NCI-H524 treated with DMSO at 0.1 percent for 48 hours (cell line): ENCODE measurements at places on chromosomes 12 and 14.
A peak's percentile ranks its signal among the peaks of the same experiment; 100 is the strongest.

DNA sequence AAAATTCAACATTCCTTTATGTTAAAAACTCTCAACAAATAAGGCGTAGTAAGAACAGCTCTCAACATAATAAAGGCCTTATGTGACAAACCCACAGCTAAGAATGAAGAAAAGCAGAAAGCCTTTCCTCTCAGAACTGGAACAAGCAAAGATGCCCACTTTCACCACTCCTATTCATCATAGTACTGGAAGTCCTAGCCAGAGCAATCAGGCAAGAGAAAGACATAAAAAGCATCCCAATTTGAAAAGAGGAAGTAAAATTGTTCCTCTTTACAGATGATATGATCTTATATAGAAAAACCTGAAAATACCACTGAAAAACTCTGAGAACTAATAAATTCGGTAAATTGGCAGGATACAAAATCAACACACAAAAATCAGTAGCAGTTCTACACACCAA, 52.1 kb downstream of the STON2 start:
- no peak for DNase-seq

GRCh38 chr12:123712780-123713319, 697 bp downstream of the ATP6V0A2 start:
- no peak for DNase-seq

- no peak for DNase-seq
Observed at GRCh38 chr12:107322063-107322462, 228.7 kb upstream of the CRY1 start.

- DNase-seq: no peak
Observed at GRCh38 chr12:68904351-68904962, 28.5 kb downstream of the CPM start.

DNA sequence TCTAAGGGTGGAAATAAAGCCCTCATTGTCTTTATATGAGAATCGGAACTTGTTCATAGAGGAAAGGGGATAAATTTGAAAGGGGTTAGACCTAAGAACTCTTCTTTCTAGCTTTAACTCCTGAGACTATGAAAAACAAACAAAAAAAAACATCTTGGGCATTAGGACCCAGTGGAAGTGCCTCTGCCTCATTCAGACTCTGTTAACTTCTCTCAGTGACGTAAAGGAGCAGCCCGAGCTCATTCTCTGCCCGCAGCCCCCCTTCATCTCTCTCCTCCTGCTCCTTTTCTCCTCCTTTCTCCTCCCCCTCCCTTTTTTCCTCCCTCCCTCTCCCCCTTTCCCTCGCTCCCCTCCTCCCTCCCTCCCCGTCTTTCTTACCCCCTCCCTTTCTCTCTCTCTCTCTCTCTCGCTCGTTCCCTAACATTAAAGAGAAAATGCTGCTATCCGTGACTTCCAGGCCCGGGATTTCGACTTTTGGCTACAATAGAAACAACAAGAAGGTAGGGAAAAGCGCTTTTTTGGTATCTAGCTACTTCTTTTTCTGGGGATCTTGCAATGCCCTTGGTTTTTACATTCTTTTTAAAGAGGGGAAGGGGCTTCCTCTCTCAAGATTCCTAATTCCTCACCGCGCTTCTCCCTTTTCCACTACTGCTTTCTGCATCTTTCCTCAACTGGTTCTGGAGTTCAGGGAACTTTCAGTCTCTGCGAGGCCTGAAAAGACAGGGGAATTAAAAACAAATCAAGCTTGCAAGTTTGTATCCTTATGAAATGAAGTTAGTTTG, at the start of gene RBMS2:
TSS of gene RBMS2 (plus strand) at position 231 of the 782 bp plus-strand sequence. CDS start at position 435, 204 bp downstream.
- peak; percentile 30 for DNase-seq

- no peak for DNase-seq
Observed at GRCh38 chr12:98743362-98743953, 98.4 kb downstream of the APAF1 start.

GRCh38 chr14:99270458-99271220, 1.4 kb downstream of the BCL11B start:
- DNase-seq: no peak

DNA sequence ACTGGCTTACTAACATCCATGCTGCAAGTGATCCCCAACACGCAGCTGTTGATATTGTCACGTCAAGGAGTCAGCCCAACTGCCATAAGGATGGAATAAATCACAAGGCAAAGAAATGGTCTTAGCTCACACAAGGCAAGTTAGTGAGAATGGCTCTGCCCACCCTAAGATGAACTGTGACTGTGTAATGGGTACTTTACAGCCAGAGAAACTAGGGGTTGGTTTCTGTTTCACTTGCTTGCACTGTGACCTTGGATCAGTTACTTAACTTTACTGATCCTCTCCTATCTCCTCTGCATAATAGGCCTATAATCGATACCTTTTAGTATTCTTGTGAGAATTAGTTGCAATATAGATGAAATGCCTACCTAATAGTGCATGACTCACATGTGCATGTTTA, 52.2 kb upstream of the ANO2 start:
- no peak for DNase-seq

- no peak for DNase-seq
Observed at GRCh38 chr12:11771356-11771755, 121.9 kb downstream of the ETV6 start.

DNA sequence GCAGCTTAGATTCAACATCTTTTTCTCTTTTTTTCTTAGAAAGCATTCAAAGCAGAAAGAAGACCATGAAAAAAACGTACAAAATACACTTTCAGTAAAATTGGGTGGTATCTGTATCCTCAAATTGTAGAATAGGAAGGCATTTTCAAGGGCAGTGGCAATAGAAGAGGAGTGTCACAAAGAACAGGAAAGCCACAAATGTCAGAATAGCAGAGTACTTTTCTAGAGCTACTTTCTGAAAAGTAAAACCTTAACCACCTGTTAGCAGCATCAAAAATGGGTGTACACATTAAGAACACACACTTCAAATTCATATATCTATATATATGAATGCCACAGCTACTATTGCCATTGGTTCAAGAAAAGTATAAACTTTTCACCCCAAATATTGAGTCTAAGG, 412.1 kb upstream of the DCN start:
- no peak for DNase-seq

DNA sequence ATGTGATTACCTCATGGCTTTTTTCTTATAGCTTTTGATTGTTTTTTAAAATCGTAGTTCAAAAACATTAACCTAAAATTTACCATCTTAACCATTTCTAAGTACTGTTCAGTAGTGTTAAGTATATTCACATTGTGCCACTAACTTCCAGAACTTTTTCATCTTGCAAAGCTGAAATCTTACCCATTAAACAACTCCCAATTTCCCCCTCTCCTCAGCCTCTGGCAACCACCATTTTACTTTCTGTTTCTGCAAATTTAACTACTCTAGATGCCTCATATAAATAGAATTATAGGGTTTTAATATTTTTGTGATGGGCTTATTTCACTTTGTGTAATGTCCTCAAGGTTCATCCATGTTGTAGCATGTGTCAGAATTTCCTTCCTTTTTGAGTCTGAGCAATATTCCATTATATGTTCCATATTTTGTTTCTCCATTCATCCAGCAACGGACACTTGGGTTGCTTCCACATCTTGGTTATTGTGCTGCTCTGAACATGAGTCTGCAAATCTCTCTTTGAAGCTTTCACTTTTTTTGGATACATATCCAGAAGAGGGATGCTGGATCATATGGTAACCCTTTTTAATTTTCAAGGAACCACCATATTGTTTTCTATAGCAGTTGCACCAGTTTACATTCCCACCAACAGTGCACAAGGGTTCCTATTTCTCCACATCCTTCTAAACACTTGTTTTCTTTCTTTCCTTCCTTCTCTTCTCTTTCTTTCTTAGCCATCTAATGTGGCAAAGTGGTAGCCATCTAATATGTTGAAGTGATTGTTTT, 5.0 kb downstream of the HIF1A start:
- DNase-seq: no peak

DNA sequence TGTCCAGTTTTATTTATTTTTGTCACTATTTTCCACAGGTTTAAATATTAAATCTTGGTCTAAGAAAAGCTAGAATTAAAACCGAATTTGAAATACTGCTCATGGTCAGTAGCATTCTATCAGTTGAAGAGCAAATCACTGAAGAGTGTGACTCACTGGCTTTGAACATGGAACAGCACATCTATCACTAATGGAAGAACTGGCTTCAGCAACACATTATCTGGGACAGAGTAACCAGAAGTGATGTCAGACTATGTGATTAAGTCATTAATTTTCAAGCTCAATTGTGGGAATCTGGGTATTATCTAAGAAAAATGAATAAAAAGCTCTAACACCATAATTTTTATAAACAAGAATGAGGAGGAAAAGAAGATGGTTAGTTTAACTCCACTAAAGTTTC, 527.5 kb downstream of the TMTC2 start:
- no peak for DNase-seq

- DNase-seq: no peak
Observed at GRCh38 chr14:90489916-90490719, 93.3 kb downstream of the CALM1 start.

DNA sequence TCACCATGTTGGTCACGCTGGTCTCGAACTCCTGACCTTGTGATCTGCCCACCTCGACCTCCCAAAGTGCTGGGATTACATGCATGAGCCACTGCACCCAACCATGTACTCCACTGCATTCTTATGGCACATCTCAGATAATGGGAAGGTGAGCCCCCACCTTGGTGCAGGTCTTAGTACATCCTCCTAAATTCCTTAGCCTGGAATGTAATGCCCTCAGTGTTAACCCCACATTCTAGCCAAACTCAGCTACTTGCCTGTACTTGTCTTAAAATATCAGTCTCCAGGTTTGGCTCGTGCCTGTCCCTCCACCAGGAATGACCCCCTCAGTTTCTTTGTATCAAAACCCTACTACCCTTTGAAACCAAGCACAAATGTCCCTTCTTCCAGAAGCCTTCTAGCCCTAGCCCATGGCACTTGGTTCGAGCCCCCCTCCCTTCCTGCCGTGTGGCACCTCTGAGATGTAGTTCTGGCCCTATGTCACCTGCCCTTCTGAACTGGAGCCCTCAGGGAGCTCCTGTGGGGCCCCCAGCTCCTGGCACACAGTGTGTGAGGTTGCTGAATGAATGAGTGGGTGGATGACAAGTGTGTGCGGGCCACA, 8.4 kb downstream of the KCNH3 start:
- DNase-seq: no peak

GRCh38 chr14:100028990-100029677, 36.1 kb upstream of the EVL start:
- no peak for DNase-seq

GRCh38 chr14:34872822-34873588, 2.2 kb downstream of the BAZ1A start:
- peak; percentile 78 for DNase-seq

DNA sequence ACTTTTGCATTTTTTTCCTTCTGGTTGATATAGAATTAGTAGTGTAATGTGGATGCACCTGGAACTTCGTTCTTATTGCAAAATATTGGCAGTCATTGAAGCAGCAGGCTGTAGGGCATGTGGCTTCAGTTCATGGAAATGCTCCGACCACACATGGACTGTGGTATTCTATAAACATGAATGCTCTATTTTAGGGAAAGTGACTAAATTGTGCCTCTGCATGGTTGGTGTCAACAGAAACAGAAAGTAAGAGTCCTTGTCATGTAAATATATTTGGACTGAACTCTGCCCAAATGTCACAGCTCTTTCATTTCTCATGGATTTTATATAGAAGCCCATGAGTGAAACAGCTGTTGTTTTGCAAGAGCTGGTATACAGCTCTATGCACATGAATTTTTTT, 917.0 kb downstream of the LRFN5 start:
- no peak for DNase-seq

DNA sequence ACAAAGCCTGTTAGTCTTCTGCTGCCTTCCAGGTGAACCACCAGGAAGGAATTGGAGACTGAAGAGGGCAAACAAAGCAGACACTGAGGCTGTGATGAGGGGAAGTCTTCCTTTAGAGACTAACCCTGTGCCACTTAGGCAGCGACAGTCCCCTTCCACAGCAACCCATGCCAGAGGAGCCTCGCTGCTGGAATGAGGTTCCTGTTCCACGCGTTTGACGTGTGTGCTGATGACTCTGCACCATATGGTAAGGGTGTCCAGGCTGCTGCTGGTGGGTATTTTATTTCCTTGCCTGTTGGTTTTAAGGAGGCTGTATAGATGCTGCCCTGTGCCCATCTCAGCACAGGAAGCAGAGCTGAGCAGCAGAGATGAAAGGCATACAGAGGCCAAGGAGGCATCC, 361.9 kb upstream of the FKBP4 start:
- no peak for DNase-seq

DNA sequence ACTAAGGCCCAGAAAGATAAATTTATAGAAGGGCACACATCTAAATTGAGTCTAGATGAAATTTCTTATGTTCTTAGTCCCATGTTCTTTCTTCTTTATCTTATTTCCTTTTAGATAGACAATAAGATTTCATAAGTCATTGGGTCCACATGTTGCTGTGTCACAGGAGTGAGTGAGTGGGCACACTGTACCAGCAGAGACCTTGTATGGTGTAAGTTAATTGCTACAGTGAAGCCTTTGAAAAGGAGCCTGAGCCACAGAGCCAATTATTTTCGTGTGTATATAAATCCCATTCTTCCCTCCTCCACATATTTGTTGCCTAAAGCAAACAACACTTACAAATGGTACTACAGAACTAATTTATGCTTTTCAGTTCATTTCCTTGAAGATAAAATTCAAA, 79.1 kb downstream of the GRIP1 start:
- DNase-seq: no peak

- no peak for DNase-seq
Observed at GRCh38 chr12:60100160-60100559, 504.3 kb downstream of the SLC16A7 start.

DNA sequence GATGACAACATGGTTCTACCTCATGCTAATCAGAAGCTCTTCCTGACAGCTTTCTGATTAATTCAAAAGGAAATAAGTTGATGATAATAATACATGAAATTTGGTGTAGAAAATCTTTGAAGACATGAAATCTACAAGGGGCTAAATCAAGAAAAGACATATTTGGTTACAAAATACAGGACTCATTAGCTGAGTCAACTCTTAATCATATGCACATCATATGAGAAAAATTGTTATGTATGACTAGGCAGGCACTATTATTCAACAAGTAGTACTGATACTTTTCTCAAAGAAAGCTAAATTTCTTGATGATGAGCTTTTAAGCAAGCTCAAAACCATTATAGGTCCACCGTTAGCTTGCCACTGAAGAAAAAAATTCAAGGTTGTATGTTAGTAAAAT, 7.1 kb downstream of the ABCC9 start:
- DNase-seq: no peak

DNA sequence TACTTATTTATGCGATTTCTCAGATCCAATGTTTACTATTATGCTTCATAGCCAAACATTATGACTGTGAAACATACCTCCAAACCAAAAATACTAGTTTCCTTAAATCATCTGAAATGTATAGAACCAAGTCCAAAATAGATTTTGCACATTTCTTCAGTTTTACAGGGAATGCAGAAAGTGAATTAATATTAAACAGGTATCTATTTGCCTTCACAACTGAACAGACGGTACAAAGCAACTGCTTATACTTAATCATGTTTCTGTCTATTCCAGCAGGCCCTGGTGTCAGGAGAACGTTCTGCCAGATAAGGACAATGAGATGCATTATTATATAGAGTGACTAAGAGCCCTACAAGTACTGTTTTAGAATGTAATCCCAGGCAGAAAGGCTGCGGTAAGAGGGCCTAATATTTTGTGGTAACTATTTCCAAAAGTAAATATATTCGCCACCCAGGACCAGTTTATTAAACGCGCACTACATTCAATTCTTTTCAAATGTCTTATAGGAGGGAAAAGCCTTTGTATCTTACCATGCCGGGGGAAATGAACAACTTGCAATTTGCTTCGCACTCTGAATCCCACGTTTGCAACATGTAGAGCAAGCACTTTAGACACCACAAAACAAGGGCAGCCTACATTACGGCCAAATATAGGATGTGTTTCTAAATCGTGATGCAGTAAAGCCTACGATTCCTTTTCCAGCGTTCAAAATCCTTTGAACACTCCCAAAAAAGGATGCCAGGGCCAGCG, 1.5 kb downstream of the CORO1C start:
- no peak for DNase-seq

GRCh38 chr12:30870491-30871265, 55.9 kb upstream of the TSPAN11 start:
- DNase-seq: no peak
